GM06990 (cell line): ENCODE measurements at places on chromosomes 12 and 14.

GRCh38 chr12:31362115-31362758, 36.3 kb upstream of the SINHCAF start:
- no peak for DNase-seq

DNA sequence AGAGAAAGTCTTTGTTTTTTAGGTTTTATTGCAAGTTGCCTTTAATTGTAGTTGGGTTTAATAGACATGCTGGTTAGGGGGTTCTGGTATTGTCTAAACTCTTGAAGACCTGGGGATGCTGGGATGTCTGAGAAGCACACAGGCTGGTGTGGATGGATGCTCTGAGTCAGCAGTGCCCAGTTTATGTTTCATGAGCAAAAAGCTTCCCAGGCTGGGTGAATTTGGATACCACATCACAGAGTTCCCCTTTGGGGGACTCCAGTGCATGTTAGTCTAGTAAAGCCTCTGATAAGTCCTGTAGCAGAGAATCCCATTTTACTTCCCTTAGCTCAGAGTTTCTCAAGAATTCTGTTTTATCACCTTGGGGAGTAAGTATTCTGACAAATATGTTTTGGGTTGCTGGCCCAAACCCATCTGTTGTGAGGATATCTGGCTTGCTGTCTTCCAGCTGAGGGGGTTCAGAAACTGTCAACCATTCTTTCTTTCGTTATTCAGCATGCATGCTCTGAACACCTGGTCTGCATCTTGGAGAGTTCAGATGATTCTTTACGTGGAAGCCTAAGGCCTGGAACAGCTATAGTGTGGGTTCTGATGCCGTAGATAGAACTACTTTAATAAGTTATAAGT, 509.1 kb downstream of the VRK1 start:
- peak; percentile 44 for DNase-seq

DNA sequence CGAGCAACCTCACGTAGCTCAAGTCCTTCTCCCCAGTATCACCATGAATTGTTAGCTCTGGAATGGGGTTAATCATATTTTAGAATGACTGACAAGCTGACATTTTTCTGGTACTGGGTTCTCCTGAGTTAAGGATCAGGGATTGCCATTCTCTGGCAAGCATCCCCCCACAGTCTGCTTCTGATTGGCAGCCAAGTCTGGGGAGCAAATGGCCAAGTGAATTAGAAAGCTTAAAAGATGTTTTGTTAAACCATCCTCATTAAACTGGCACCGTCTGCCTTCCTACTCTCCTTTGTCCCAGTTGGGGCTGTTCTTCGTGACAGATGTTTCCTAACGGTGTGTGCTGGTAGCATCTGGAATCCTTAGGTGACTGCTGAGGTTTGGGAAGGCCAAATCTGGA, 17.2 kb upstream of the CISTR start:
- DNase-seq = no peak

DNA sequence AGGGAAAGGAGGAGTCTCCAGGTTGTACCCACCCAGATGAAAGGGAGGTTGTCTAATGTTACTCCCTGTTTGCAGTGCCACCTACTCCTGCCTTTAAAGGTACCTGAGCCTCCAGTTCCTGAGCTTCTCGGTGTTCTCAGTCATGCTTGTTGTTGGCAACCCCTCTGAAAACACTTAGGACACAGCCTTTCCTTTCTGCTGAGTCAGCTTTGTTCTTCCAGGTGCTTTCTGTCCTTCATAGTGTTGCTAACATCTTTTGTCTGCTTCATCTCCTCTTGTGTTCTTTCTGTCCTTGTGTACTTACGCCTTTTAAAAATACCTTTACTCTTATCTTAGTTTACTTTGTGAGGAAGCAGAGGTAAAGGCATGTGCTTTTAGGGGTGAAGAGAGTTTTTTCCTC, 97.0 kb upstream of the NEDD1 start:
- DNase-seq = no peak

DNA sequence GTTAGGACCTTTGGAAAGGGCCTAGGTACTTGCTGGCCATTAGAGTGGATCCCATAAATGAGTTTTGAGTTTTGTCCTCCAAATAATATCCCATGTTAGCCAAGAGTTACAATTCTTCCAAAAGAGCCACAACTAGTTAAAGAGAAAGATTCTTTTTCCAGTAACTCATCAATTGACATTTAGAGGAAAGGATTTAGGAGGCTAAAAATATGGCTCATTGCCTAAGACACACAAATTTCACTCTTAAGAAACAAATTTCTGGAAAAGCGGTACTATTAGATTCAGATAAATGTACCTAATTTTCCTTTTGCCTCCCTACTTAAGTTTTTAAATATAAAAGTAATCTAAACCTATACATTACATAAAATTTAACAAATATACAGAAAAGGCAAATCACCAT, 21.3 kb downstream of the DACT1 start:
- no peak for DNase-seq

- DNase-seq = no peak
Measured at GRCh38 chr14:21431126-21431525, 24.8 kb downstream of the CHD8 start.

DNA sequence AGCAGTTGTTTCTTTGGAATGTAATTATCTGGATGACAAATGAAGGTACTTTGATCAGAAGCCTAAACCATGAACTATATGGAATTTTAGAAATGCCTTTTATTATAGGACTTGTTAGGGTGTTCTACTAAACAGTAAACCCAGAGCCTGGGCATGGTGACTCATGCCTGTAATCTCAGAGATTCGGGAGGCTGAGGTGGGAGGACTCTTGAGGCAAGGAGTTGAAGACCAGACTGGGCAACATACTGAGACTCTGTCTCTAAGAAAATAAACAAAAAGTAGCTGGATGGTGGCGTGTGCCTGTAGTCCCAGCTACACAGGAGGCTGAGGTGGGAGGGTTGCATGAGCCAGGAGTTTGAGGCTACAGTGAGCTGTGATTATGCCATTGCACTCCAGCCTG, 23.9 kb downstream of the PALS1 start:
- no peak for DNase-seq

- DNase-seq = no peak
Measured at GRCh38 chr12:18752280-18752920, 14.5 kb downstream of the CAPZA3 start.

- no peak for DNase-seq
Measured at GRCh38 chr14:33369972-33370371, 431.3 kb downstream of the NPAS3 start.

DNA sequence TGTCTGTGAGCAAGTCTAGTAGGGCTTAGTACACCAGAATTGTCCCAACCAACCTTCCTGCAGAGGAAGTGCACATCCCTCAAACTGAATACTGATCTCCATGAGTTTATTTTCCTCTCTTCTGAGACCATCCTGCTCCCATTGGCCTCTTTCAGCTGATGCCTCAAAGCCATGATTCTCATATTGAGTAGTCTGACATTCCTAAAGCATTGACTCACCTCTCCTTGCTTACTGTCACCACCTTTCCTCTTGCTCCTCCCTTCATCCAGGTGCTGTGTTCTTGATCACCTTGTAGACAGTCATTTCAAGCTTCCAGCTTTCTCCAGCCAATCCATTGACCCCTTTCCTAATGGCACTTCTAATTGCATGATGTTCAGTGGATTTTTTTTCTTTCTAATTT, 583.7 kb upstream of the USP15 start:
- no peak for DNase-seq

DNA sequence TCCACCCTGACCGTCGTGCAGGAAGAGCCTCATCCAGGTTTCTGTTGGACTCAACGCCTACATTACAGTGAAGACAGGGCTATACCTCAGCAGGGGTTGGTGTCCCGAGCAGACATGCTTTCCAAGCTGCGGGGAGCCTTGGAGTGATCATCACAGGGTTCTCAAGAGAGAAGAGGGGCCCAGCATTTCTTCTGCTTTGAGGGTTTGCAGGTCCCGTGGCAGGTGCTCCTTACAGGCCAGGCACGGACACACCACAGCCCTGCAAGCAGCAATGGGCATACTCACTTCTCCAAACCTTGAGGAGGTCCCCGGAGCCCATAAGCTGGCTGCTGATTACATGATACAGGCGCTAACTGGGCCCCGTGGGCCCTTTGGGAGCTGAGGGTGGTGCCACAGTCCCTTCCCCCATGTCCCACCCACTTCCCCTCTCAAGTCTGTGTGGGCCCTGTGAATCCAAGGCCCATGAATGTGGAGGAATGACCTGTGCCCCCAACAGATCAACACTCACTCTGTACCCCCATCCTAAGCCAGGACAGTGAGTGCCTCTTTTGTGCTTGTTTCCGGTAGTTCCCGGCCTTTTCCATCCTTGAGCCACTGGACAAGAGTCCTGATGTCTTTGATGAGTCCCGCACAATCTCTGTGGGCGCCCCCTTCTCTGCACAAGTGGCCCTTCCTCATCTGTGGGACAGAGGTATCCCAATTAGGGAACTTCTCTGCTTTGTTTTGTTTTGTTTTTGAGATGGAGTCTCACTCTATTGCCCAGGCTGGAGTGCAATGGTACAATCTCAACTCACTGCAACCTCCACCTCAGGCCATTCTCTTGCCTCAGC, 1.1 kb downstream of the AQP2 start:
- DNase-seq = no peak

GRCh38 chr14:73996731-73997107, 22.4 kb downstream of the ENTPD5 start:
- DNase-seq = no peak
